ENCODE measurements at places on chromosomes 5 and 9.
A peak's percentile ranks its signal among the peaks of the same experiment; 100 is the strongest.

DNA sequence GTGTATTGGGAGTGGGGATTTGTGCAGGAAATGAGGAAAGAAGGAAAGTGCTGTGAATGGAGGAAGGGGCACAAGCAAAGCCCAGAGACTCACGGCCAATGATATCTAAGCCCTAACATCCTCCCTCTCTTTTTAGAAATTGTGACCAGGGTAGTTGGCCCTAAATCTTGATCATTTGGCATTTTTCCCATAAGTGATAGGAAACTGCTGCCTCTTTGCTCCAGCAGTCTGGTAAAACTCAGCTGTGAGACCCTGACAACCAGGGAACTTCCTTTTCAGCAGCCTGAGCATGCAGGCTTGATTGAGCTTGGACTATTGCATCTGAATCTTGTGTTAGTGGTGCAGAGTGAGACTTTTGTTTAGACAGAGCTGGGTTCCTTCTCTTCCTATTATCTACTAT is 9.6 kb upstream of the ADRB2 start:
- DNase-seq, result no peak

GRCh38 chr5:140399979-140400729 is 1.5 kb upstream of the ANKHD1 start:
- no peak for DNase-seq

GRCh38 chr5:7493081-7493480 is 97.1 kb downstream of the ADCY2 start:
- DNase-seq, result no peak

DNA sequence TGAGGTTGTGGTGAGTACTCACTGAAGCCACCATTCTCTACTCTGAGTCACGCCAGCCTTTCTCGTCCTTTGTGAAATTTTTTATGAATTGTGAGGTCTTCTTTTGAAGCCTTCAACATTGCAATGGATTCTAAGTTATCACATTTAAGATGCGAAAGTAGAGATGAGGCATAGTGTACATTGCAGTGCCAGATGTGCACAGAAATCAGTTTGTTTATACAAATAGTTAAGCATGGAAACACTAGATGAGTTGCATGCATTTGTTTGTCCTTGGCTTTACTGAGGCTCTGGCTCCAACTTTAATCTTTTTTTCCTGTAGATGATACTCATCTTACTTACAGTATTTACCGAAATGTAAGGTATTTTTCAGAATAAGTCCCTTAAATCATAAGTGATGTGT is 453.7 kb upstream of the RIOK2 start:
- no peak for DNase-seq

GRCh38 chr9:6822696-6823095 is 64.9 kb downstream of the KDM4C start:
- no peak for DNase-seq

DNA sequence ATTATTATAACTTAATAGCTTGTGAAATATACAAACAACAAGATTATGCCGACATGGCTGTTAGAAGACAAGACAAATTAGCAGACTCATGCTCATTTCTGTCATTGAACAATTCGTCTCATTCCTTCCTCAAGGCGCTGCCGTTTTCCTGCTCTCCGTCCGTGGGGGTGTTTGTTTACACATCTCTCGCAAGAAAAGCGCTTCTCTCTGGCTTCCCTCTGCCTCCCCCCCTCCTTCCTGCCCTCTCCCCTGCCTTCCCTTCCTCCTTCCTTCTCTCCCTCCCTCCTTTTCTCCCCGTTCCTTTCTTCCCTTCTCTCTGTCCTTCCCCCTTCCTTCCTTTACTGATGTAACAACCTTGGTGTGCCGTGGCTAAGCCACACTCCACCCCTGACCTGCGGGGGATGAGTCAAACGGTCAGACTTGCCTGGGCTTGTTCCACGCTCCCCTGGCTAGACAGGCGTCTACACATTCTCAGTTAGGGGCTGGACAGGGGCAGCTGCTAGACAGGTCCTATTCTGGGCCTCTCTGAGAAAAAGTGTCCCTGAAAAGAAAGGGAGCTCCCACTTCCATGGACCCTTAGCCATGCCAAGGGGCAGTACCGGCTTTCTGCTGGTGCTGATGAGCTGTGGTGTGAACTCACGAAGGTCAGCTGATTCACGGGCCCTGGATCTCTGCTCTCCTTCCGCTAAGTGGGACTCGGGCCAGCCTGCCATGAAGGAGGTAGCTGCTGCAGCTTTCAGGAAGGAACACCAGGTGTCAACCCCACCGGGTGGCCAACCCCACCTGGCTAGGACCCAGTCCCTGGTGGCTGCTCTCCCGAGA is 32.0 kb upstream of the SPTLC1 start:
- peak; percentile 34 for DNase-seq

DNA sequence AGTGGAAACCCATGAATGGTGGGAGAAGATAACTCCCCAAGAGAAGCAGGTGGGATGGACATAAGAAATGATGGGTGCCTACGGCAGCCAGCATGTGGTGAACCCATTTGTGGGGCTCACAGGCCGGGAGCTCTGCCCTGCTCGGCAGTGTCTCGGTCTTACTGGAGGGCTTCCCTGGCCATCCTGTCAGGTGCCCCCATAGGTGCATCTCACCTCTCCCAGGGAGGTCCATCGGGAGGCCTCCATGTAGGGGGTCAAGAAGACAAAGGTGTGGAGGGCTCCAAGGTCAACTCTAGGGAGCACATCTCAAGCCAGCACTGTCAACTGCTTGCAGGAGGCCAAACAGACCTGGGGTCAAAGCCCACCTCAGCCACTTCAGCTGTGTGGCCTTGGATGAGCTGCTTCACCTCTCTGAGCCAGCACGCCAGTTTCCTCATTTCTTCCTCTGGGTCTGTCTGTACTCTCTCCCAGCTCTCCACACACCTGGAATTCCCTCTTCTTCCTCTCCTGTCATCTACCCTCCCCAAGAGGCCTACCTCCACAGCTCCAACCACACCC is 10.5 kb upstream of the ADGRD2 start:
- no peak for DNase-seq

DNA sequence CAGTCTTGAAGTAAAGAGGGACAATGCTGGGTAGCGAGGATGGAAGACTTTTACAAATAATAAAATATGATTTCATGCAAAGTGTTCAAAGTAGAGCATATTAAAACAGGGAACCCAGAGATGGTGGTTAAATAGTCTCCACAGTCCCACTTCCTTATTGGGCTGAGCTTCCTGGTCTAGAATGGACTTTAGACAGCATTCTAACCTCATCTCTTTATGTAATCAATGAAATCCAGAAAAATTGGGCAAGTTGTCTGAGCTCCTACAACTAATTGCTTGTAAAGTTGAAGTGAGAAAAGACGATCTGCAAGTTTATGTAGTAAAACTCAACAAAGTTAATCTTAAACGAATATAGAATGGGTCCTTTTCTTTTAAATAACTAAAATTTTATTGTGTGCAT is 328.9 kb downstream of the PJA2 start:
- DNase-seq, result no peak

GRCh38 chr9:87471746-87472145 is 25.9 kb upstream of the DAPK1 start:
- no peak for DNase-seq

GRCh38 chr9:113899205-113899604 is 23.1 kb downstream of the ZNF618 start:
- no peak for DNase-seq

DNA sequence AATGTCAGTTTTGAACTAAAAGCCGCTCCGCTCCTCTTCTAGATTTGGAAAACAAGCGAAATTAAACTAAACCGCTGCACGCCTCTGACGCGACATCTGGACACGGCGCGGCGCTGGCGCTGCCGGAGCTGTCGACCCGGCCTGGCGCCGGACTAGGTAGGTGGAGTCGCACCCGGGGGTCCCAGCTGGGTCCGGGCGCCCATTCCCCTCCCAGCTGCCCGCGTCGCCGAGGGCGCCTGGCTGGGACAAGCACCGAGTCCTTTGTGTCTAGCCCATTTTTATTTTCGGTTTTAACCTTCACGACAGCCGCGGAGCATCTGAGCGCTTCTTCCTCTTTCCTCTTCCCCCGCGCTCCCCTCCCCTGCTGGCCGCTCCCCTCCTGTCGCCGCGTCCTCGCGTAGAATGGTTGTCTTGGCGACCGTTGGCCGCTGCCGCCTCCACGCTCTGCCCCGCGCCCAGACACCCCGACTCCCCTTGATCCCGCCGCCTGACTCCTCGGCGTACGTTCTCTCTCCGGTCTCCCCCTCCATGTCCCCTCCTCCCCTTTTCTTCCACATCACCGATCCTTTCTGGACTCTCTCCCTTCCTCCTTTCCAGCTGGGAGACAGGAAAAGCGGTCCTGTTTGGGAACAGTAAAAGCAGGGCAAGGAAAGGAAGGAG is 545 bp downstream of the CDKN2B-AS1 start:
- DNase-seq, result peak; percentile 70

DNA sequence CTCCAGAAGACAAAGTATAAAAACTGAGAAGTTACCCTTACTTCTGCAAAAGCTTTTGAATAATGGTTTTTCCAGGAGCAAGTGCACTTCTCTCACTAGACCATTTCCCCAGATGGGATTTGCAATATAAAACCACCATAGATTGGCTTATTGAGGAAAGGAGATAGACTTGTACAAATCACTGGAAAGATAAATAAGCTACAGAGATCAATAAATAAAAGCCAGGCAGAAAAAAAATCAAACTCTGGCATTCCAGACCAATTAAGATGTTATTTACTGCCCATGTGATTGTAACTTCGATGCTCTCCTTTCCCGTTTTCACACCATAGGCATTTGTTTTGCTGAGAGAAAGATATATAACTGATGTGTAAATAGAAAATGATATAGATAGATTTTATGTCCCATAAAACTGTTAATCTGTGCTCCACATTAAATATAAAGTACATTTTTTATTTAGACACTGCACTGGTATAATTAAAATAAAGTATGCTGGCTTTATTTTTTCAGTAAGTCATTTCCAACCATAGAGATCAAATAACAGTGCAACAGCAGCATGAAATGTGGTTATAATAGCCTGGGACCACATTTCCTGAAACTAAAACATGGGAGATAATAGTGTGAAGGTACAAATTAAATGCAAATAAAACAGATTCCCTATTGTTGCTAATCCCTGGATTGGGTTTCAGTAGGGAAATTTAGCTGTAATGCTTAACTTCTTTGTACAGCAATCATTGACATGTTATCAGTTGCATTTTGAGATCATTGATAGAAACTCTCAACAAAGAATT is 177.7 kb downstream of the NR2F1-AS1 start:
- DNase-seq, result no peak

- no peak for DNase-seq
Measured at GRCh38 chr9:16099732-16100536, 547.1 kb downstream of the CCDC171 start.

DNA sequence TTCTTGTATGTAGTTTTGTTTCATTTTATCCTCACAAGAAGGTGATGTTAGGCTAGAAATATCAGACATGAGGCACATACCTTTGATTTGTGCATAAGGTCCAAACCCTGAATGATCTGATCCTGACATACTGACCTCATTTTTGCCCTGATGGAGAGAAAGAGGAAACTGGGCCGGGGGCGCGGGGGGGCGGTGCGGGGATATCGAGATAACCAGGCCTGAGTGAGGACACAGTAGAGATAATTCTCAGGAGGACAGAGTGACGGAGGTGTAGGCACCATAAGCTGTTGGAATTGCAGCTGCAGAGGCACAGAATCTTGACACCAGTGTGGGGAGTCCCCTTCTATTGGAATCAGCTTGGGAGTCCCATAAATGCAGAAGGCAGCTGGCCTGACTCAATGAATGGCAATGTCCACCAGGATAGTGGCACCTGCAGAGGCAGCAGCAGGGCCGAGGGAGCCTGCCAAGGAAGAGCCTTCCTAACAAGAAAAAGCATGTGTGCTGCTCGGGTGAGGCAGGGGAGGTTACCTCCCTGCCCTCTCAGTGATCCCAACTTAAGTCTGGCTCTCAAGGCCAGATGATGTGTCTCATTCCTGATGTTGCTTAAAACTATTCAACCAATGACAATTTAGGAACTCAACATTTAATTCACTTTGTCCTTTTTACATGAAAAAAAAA is 234.3 kb upstream of the MSX2 start:
- no peak for DNase-seq

- DNase-seq, result no peak
Measured at GRCh38 chr9:116654059-116654355, 33.1 kb upstream of the TRIM32 start.

- peak; percentile 79 for DNase-seq
Measured at GRCh38 chr5:170434966-170435605, 45.9 kb upstream of the KCNMB1 start.

- no peak for DNase-seq
Measured at GRCh38 chr5:149646564-149646963, 65.3 kb downstream of the ARHGEF37 start.

DNA sequence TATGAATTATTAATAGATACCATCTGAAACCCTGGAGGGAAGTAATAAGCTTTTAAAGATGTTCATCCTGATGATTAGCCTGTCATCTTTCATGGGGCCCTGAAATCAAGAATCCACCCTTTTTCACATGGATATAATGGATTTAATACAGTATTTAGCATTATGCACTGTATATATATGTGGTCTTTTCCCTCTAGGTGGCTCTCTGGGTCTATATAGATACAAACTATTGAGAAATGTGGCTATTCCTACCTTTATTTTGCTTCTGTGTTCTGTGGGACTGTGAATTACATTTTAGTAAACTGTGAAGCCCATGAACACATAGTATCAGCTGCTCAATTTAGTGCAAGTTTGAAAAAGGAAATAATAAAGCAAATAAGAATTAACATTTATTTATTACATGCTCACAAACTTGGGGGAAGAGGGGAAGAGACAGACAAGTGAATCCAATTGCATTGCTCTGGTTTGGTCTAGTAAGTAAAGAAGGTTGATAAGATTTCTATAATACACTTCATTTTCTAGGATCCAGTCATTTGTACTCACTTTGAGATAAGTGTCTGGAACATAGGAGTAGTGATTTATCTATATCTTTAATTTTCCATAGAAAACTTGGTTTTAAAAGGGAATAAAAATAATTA is 112.2 kb downstream of the SCAMP1 start:
- DNase-seq, result no peak

DNA sequence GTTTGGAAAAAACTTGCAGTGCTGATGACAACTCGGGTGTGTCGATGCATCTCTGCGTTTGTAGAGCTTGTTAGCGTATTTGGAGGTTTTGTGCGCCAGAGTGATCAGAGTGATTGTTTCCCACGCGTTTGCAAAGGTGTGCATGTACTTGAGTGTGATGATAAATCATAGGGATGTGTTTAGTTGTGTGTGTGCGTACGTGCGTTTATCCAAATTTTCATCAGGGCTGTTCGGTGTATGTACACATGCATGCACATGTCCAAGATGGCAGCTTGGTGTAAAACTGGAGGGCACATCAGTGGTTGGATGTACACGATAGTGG is 248 bp upstream of the C1QTNF2 start:
- no peak for DNase-seq

- no peak for DNase-seq
Measured at GRCh38 chr9:122445155-122445749, 32.5 kb downstream of the OR1J1 start.

DNA sequence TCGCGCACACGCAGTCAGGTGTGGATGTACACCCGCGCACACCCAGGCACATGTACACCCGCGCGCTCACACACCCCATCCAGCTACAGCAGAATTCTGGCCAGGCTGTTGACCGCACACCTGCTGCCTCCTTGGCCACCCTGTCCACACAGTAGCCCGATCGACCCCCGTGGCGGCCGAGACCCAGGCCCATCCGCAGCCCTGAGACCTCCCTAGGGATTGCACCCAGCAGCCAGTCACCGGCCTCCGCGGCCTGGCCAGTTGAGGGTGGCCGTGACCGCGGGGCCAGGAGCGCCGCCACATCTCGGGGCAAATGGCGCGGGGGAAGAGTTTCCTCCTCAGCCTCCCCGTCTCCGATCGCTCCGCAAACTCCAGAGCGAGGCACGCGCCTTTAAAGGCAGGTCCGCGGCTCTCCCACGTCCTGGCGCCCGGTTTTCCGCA is 774 bp upstream of the ADAMTS16 start:
- DNase-seq, result no peak

Data from nephron progenitor cell (in vitro differentiated cells).